Prostate gland (tissue), 2 donors: ENCODE measurements at places on chromosomes 7 and 10. TPM values are rescaled to one million over a fixed set of nuclear protein-coding genes. Genes with fewer than 3 reads are reported as not detected.
A peak's percentile ranks its signal among the peaks of the same experiment; 100 is the strongest.

The ZNF394 gene
- 37.8 TPM for total RNA-seq

The ZNF425 gene
- total RNA-seq, result 4.0 TPM

- H3K4me3 ChIP-seq, result no peak overlapping the region
- no peaks in the 10 kb centered on the region for H3K4me1 ChIP-seq
- no peaks in the 10 kb centered on the region for H3K36me3 ChIP-seq
- H3K27me3 ChIP-seq, result no peaks in the 10 kb centered on the region
Observed at GRCh38 chr10:35911233-35911632, 269.1 kb upstream of the FZD8 start.

- no peak overlapping the region for H3K27ac ChIP-seq
- no peak overlapping the region for H3K4me3 ChIP-seq
- no peaks in the 10 kb centered on the region for H3K27me3 ChIP-seq
- H3K4me1 ChIP-seq, result no peaks in the 10 kb centered on the region
Observed at GRCh38 chr7:21338728-21339164, 89.1 kb upstream of the SP4 start.

GRCh38 chr10:100788002-100788903, 42.9 kb downstream of the PAX2 start:
- no peaks in the 10 kb centered on the region for H3K36me3 ChIP-seq
- H3K4me1 ChIP-seq, result no peaks in the 10 kb centered on the region
- H3K27ac ChIP-seq, result no peak overlapping the region
- no peaks in the 10 kb centered on the region for H3K27me3 ChIP-seq
- no peak for DNase-seq
- no peak overlapping the region for H3K4me3 ChIP-seq

GRCh38 chr10:4609251-4609650, 216.8 kb upstream of the AKR1E2 start:
- no peaks in the 10 kb centered on the region for H3K4me1 ChIP-seq
- H3K4me3 ChIP-seq, result no peak overlapping the region
- H3K27me3 ChIP-seq, result no peaks in the 10 kb centered on the region
- no peak overlapping the region for H3K27ac ChIP-seq
- no peaks in the 10 kb centered on the region for H3K36me3 ChIP-seq

The RAMP3 gene
- 43.5 TPM for total RNA-seq

- H3K4me1 ChIP-seq, result peaks cover 9% of the 10 kb centered on the region
- no peak overlapping the region for H3K27ac ChIP-seq
- H3K36me3 ChIP-seq, result no peaks in the 10 kb centered on the region
- H3K27me3 ChIP-seq, result peaks cover 76% of the 10 kb centered on the region
Observed at GRCh38 chr7:23472956-23473843, 2.9 kb upstream of the IGF2BP3 start.

The OR6B1 gene
- total RNA-seq, result not detected

- H3K4me3 ChIP-seq, result no peak overlapping the region
- H3K4me1 ChIP-seq, result no peaks in the 10 kb centered on the region
- no peaks in the 10 kb centered on the region for H3K36me3 ChIP-seq
- no peak overlapping the region for H3K27ac ChIP-seq
Observed at GRCh38 chr7:7035851-7036250, 146.5 kb upstream of the C1GALT1 start.

The TMEM225B gene
- total RNA-seq, result not detected

The KIAA1549 gene
- total RNA-seq, result 8.8 TPM

DNA sequence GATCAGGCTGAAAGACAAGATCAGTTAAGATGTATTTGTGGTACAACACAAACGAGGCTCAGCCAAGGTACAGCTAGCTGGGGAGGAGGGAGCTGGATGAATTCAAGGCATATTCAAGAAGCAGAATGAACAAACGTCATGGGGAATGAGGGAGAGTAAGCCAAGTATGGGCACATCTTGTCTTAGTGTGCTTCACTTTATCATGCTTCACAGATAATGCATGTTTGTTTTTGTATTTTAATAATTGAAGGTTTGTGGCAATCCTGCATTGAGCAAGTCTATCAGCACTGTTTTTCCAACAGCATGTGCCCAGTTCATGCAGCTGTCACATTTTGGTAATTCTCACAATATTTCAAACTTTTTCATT, 135.4 kb downstream of the HIBADH start:
- H3K36me3 ChIP-seq, result no peaks in the 10 kb centered on the region
- no peak overlapping the region for H3K27ac ChIP-seq
- H3K4me3 ChIP-seq, result no peak overlapping the region
- DNase-seq, result no peak

- DNase-seq, result no peak
- H3K4me1 ChIP-seq, result peaks cover 11% of the 10 kb centered on the region
- no peak overlapping the region for H3K4me3 ChIP-seq
- H3K27ac ChIP-seq, result peak overlapping the region; percentile 4
- no peaks in the 10 kb centered on the region for H3K27me3 ChIP-seq
Observed at GRCh38 chr10:112966194-112966855, 16.3 kb downstream of the TCF7L2 start.

GRCh38 chr10:99682752-99683151, 23.4 kb downstream of the ENTPD7 start:
- no peaks in the 10 kb centered on the region for H3K36me3 ChIP-seq
- H3K4me3 ChIP-seq, result no peak overlapping the region

The LIPF gene
- not detected for total RNA-seq

DNA sequence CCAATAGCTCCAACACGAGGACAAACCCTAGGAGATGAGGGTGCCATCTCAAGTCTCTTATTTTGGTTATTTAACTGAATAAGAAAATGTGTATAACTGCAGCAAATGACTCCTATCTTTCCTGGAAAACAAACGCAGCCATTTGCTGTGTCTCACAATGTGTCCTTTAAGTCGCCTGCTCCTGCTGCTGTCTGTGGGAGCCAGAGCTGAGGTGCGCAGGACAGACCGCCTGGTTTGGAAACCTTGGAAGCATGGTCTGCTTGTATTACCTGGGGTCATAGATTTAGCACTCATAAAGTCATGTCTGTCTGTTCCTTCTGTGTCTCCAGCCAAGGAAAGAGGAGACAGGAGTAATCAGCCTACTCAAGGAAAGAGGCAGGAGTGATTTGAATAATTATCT, 760.2 kb downstream of the GRID1 start:
- no peak overlapping the region for H3K4me3 ChIP-seq
- no peaks in the 10 kb centered on the region for H3K4me1 ChIP-seq
- H3K36me3 ChIP-seq, result no peaks in the 10 kb centered on the region
- no peak for DNase-seq
- no peak overlapping the region for H3K27ac ChIP-seq

The PRLHR gene
- total RNA-seq, result not detected

DNA sequence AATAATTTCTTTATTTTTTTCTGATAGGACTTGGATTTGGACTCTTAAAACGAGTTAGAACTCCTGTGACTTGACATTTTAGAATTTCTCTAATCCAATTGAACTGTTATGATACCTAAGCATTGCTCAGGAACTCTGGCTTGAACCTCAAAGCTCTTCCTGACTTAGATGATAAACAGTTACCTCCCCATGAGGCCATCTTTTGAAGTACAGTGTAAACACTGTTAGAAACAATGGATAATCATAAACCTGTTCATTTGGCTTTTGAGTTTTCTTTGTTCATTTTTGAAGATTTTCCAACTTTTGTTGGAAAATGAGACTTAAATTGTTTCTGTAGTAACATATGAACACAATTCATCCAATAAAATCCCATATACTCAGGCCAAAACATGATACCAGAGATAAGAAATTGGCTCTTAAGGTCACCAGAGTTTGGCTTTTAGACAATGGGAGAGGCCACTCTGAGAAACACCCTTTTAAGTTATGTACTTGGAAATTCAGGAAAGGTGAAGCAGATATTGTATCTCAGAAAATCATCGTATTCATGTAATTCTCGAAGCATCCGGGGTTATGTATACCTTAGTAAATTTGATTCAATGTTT, 59.6 kb downstream of the RUNDC3B start:
- no peaks in the 10 kb centered on the region for H3K4me1 ChIP-seq
- H3K27me3 ChIP-seq, result no peaks in the 10 kb centered on the region
- H3K27ac ChIP-seq, result no peak overlapping the region
- no peak overlapping the region for H3K4me3 ChIP-seq
- DNase-seq, result no peak

DNA sequence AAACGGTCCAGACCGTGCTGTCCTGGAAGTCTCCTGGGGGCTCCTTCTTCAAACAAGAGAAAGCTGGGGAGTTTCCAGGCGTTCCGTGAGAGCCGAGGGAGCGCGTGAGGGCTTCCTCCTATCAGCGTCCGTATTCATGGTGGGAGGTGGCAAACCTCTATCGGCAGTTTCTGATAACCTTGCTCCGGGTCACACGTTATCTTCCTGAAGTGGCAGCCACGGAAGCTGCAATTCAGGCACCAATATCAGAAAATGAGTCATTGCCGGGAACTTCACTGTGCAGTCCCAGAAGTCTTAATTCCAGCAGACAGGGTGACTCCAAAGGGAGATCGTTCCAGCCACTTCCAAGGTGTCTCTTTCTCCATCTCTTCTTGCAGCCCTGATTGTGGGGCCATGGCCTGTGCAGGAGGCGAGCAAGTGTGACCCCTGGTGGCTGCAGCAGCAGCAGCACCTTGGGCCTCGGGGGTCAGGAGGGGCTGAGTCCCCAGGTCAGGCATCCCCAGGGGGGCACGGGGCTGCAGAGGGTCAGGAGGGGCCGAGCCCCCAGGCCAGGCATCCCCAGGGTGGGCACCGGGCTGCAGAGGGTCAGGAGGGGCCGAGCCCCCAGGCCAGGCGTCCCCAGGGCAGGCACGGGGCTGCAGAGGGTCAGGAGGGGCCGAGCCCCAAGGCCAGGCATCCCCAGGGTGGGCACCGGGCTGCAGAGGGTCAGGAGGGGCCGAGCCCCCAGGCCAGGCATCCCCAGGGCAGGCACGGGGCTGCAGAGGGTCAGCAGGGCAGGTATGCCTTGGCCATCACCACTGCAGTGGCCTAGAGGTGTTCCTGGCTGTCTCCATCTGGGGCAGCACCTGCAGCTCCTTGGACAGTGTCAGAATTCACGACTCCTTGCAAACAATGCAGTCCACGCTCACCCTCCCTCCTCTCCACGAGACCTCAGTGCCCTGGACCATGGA, 538.7 kb downstream of the DNAJB6 start:
- no peaks in the 10 kb centered on the region for H3K36me3 ChIP-seq
- H3K4me3 ChIP-seq, result no peak overlapping the region
- H3K27me3 ChIP-seq, result no peaks in the 10 kb centered on the region
- no peaks in the 10 kb centered on the region for H3K4me1 ChIP-seq

The APBB1IP gene
- total RNA-seq, result 1.3 TPM

The CFAP69 gene
- 27.4 TPM for total RNA-seq

GRCh38 chr7:110372685-110373084, 718.2 kb upstream of the LRRN3 start:
- no peak overlapping the region for H3K4me3 ChIP-seq
- no peak for DNase-seq
- H3K27me3 ChIP-seq, result no peaks in the 10 kb centered on the region

The OR6V1 gene
- total RNA-seq, result not detected

DNA sequence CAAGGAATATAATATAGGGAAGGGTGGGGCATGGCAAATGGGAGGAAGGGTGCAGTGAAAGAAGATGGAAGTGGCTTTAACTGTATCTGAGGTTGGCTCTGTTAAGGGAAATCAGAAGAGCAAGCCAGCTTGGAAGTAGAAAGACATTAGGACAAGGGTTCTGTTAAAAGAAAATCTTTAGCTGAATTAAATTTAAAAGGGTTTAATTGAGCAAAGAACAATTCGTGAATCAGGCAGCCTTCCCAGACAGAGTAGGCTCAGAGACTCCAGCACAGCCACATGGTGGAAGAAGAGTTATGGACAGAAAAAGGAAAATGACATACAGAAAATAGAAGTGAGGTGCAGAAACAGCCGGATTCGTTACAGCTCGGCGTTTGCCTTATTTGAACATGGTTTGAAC, 42.0 kb downstream of the FAM13C start:
- H3K27me3 ChIP-seq, result no peaks in the 10 kb centered on the region
- H3K36me3 ChIP-seq, result no peaks in the 10 kb centered on the region
- no peak for DNase-seq
- H3K27ac ChIP-seq, result peak overlapping the region; percentile 80
- H3K4me1 ChIP-seq, result peaks cover 22% of the 10 kb centered on the region
- H3K4me3 ChIP-seq, result no peak overlapping the region

DNA sequence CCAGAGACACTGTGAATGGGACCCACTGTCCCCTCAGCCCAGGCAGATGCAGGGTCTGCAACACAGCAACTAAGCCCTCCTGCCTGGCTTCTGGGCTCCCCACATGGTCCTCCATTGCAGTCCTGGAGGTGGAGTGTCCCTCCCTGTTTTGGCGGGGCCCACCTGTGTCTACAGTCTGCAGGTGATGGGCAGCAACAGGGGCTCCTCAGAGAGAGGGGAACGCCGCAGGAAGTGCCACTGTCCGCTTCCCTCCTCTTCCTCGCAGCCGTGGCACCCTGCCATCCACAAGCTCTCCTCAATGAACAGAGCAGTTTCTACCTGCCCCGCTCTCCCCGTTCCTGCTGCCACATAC, 9.3 kb downstream of the CAMK2G start:
- H3K4me3 ChIP-seq, result no peak overlapping the region
- no peak for DNase-seq
- no peaks in the 10 kb centered on the region for H3K27me3 ChIP-seq

The TBXAS1 gene
- 19.3 TPM for total RNA-seq

DNA sequence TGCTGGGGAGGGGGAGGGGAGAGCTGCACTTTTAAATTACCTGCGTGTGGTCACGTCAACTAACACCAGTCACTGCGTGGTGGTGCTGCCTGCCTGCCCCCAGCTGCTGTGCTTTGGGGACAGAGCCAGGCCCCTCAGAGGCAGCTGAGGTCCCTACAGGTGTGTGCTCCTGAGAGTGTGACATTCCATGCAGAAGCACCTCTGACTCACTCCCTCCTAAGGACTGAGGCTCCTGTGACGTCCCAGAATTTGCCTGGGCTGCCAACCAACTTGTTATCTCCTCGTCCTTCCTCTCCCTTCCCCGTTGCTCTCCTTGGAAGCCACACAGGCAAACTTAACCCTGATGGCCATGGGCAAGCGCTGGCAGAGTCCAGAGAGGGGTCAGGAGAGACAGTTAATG, 563.0 kb downstream of the PARD3 start:
- H3K36me3 ChIP-seq, result no peaks in the 10 kb centered on the region
- DNase-seq, result no peak
- H3K27me3 ChIP-seq, result no peaks in the 10 kb centered on the region
- H3K4me3 ChIP-seq, result no peak overlapping the region
- H3K27ac ChIP-seq, result no peak overlapping the region
- H3K4me1 ChIP-seq, result no peaks in the 10 kb centered on the region

DNA sequence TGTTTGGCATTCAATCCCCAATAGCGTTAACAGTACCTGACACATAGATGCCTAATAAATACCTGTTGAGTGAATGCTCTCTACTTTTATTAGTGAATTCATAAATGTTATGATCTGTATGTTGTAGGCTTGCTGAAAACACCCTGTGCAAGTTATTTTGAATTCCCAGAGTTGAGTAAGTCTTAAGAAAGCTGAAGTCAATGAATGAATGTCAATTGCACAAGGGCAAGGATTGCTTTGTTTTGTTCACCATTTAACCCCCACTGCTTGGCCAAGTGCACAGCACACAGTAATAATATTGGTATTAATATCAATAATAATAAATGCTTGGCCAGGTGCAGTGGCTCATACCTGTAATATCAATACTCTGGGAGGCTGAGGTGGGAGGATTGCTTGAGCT, 10.2 kb downstream of the CPA1 start:
- no peak overlapping the region for H3K27ac ChIP-seq
- no peaks in the 10 kb centered on the region for H3K36me3 ChIP-seq
- no peak for DNase-seq
- no peak overlapping the region for H3K4me3 ChIP-seq

- no peak for DNase-seq
- H3K36me3 ChIP-seq, result no peaks in the 10 kb centered on the region
Observed at GRCh38 chr7:115087437-115087836, 165.5 kb downstream of the MDFIC start.

- H3K27me3 ChIP-seq, result no peaks in the 10 kb centered on the region
- no peaks in the 10 kb centered on the region for H3K4me1 ChIP-seq
- DNase-seq, result no peak
- H3K36me3 ChIP-seq, result no peaks in the 10 kb centered on the region
Observed at GRCh38 chr7:113715262-113715661, 203.5 kb downstream of the PPP1R3A start.
